ENCODE measurements at places on chromosomes 12 and 14. TPM values are rescaled to one million over a fixed set of nuclear protein-coding genes. Genes with fewer than 3 reads are reported as not detected.
A peak's percentile ranks its signal among the peaks of the same experiment; 100 is the strongest.

DNA sequence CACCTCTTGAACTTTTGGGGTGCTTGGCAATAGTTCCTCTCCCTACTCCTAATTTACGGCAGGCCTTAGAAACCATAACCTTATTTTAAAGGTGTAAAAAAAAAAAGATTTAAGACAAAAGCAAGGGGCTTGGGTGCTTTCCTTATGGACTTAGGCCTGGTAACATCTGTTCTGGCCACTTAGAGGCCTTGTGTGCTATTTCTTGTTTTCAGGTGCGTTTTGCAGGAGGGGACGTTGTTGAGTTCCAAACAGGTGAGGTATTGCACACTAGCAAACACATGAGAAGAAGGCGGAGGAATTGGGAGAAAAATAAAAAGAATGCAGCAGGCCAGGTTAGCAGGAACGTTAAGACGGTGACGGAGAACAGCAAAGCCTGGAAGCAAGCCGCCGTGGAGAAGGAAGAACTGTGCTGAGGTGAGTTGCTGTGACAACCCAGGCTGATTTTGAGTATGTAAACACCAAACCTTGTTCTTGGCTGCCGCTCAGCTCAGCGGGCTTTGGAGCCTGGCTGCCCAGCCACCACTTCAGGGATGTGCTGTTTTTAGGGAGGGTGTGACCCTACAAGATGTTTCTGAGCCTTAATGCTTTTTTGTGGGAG lies 17.3 kb downstream of the EMG1 start:
- DNase-seq: no peak

GRCh38 chr14:60116181-60116580 lies 24.5 kb downstream of the PCNX4 start:
- no peak for DNase-seq

DNA sequence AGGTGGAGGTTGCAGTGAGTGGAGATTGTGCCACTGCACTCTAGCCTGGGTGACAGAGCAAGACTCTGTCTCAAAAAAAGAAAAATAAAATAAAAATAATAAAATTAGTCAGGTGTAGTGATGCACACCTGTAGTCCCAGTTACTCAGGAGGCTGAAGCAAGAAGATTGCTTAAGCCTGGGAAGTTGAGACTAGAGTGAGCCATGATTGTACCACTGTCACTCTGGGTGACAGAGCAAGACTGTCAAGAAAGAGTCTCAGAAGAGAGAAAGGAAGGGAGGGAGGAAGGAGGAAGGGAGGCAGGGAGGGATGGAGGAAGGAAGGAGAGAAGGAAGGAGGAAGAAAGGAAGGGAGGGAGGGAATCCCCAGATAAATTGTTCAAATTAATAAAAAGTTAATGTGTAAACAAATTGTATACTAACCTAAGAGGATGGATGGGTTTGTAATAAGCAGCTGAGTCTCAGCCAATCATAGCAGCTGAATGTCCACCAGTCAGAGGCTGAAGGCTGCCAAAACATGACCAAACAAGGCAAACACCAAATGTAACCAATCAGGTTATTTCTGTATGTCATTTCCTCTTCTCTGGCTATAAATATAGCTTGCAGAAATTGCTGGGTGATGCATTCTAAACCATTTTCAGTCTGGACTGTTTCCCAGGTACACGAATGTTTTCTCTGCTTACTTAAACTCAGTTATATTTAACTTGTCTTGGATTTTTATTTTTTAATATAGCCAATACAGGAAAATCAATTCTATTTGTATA lies 6.1 kb upstream of the CDCA4 start:
- no peak for DNase-seq

DNA sequence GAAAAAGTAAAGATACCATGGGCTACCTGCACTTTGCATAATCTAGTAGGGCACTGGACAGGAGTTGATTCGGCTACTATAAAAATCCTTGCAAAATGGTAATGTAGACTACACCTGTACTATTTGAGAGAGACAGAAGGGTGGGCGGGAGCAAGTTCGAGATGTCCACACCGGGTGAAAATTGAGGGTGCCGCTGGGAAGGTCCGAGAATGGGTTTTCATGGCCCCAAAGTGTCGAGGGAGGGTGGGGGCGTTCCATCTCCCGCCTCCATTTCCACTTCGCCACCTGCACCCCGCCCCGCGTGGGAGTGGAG lies 648 bp downstream of the SNX6 start:
- no peak for DNase-seq

GRCh38 chr12:39116861-39117260 lies 211.5 kb upstream of the CPNE8 start:
- no peak for DNase-seq

DNA sequence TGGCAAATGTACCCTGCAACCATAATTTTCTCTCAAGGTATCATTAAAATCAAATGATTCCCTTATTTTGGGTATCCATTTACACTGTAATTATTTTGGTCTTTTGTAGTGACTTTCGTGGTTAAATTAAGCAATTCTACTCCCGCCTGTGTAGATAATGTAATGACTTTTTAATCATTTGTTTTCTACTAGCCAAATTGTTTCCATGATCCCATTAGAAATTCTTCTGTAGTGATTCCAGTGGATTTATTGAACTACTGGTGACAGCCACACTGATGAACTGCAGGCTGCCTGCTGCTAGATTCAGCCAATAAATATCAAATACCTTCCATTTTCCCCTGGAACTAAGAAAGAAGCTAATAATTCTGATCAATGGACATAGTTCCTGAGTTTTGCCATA lies 96.0 kb downstream of the WIF1 start:
- no peak for DNase-seq

The IFNG-AS1 gene
- not detected for polyA plus RNA-seq

DNA sequence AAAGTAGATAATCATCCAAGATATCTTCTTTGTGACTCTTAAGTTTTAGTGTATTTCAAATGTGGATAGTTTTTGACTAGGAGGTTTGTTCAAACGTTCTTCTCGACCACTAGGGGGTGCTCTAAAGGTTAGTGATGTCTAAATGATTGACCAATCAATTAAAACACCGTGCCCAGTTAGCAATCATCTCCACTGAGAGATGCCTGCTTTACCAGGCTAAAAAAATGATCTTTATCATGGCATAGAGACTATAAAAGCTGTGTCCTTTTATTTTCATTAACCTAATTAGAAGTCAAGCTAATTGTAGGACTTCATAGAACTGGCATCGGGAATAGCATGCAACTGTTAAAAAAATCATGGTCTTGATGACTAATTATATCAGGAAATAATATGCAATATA lies 153.9 kb downstream of the PRKCH start:
- no peak for DNase-seq

- no peak for DNase-seq
These were observed 64.8 kb upstream of the TUNAR start for GRCh38 chr14:95811813-95812212.

DNA sequence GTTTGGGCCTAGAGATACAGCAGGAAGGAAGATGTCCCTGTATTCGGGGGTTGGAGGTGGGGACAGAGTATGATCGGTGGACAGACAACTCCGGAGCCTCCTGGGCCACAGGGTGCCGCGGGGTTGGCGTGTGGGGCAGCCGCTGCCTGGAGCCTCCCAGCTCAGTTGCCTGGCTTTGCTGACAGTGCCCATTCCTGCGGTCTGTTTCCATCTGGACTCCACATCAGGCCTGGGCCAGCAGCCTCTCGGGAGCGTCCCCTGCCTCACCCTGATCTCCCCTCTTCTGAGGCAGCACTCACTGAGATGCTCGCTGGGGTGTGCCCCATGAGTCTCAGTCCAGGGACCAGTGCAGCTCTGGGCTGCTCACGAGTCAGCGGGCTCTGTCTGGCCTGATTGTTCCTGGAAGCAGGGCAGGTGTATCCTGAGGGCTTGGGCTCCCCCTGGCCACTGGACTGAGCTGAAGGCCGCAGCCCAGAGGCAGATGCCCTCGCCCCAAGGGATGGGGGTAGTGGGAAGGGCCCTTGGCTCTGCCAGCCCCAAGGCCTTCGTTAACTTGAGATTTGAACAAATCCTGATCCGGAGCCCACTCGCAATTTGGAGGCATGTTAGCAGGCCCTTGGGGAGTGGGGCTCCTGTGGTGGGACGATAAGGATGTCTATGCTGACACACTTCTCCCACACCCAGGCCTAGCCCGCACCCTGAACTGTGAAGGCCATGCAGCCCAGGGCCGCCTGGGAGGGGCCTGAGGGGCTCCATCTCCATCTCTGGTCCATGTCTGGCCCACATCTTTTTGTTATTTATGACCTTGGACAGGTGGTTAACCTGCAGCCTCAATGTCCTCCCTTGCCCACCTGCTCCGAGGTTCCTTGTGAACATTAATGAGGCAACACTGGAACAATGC lies 7.5 kb downstream of the HIP1R start:
- DNase-seq: no peak

GRCh38 chr14:101125719-101126651 lies 222.5 kb upstream of the RTL1 start:
- no peak for DNase-seq

DNA sequence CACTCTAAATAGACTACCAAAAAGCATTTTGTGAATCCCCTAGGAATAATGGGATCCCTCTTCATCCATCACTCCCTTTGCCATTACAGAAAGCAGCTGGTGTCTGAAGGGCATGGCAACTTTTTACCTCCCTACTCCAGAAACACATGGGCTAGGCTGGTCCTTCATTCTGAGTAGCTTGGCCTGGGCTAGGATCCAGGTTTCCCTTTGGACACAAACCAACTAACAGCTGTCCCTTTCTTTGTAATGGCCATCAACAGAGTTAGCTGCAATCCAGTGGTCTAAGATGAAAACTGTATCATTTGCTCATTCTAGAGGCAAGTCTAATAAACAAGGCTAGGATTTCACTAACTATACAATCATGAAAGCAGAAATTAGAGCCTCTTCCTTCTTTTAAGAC lies 7.4 kb downstream of the GRIN2B start:
- no peak for DNase-seq

GRCh38 chr12:94145191-94145983 lies 3.0 kb upstream of the PLXNC1 start:
- DNase-seq: peak; percentile 47

The IL31 gene
- 0.38 TPM for polyA plus RNA-seq

Measured in testis (tissue), 5 donors.